Pancreas (tissue), 10 donors: ENCODE measurements at places on chromosomes 6 and 20. TPM values are rescaled to one million over a fixed set of nuclear protein-coding genes. Genes with fewer than 3 reads are reported as not detected.

Gene ATG5
- 15.7 TPM for total RNA-seq

Gene TNFRSF6B
- total RNA-seq = 1.9 TPM

Gene MTFR2
- 0.08 TPM for total RNA-seq

Gene TINAG
- total RNA-seq = not detected

GRCh38 chr6:1906609-1907008 is 296.9 kb downstream of the FOXC1 start:
- no peak for DNase-seq
- H3K27me3 ChIP-seq = no peaks in the 10 kb centered on the region
- no peaks in the 10 kb centered on the region for H3K36me3 ChIP-seq
- no peak overlapping the region for H3K4me3 ChIP-seq
- H3K27ac ChIP-seq = no peak overlapping the region

DNA sequence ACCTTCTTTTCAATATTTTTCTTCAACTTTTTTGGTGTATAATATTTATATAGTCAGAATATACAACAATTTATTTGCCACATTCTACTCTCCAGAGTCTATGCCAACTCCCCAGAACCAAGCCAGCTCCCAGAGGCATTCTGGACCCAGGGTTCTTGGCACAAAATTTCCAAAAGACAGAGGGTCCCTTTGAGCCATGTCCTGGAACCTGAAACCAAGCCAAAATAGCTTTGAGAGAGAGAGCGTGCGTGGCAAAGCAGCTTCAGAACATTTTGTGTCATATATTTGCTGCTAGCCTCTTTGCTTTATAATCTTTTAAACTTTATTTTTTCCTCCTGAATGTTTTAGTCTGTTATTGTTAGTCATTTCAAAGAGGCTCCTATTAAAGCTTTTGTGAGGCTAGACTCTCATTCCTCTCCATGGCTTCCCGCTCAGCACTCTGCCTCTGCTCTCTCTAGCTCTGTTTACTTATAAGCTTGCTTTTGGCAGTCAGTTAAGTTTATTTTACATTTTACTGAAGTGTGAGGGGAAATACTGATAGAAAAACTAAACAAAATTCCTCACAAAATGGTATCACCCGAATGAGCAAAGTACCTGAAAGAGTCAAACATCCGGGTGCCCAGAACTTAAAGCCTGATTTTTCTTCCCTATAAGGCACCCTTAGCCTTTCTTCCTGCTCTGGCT is 605.1 kb upstream of the ID4 start:
- DNase-seq = no peak
- H3K27me3 ChIP-seq = no peaks in the 10 kb centered on the region
- H3K27ac ChIP-seq = peak overlapping the region; percentile 35
- H3K4me1 ChIP-seq = no peaks in the 10 kb centered on the region

DNA sequence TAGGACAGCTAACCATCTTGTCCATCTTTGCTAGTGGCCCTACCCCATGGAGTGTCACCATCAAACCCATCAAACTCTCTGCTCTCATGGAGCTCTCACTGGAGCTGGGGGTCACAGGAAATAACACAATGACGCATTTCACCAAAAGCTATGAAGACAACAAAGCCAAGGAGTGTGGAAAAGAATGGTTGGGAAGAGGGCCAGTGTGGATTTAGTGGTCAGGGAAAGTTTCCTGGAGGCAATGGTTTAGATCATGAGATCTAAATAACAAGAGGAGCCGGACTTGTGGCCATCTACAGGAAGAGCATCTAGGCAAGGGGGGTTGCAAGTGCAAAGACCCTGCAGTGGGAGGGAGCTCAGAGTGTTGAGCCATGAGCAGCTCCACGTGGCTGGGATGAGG is 189.5 kb downstream of the BMP7 start:
- no peaks in the 10 kb centered on the region for H3K27me3 ChIP-seq
- H3K4me3 ChIP-seq = no peak overlapping the region
- H3K27ac ChIP-seq = no peak overlapping the region
- no peak for DNase-seq
- H3K36me3 ChIP-seq = no peaks in the 10 kb centered on the region

- no peak overlapping the region for H3K27ac ChIP-seq
- H3K36me3 ChIP-seq = no peaks in the 10 kb centered on the region
- no peaks in the 10 kb centered on the region for H3K4me1 ChIP-seq
- DNase-seq = no peak
Measured at GRCh38 chr6:42239333-42239732, 21.7 kb upstream of the MRPS10 start.

- no peak overlapping the region for H3K4me3 ChIP-seq
- DNase-seq = no peak
- no peaks in the 10 kb centered on the region for H3K36me3 ChIP-seq
- H3K27me3 ChIP-seq = no peaks in the 10 kb centered on the region
- H3K27ac ChIP-seq = no peak overlapping the region
Measured at GRCh38 chr6:83096791-83097190, 29.3 kb downstream of the DOP1A start.

DNA sequence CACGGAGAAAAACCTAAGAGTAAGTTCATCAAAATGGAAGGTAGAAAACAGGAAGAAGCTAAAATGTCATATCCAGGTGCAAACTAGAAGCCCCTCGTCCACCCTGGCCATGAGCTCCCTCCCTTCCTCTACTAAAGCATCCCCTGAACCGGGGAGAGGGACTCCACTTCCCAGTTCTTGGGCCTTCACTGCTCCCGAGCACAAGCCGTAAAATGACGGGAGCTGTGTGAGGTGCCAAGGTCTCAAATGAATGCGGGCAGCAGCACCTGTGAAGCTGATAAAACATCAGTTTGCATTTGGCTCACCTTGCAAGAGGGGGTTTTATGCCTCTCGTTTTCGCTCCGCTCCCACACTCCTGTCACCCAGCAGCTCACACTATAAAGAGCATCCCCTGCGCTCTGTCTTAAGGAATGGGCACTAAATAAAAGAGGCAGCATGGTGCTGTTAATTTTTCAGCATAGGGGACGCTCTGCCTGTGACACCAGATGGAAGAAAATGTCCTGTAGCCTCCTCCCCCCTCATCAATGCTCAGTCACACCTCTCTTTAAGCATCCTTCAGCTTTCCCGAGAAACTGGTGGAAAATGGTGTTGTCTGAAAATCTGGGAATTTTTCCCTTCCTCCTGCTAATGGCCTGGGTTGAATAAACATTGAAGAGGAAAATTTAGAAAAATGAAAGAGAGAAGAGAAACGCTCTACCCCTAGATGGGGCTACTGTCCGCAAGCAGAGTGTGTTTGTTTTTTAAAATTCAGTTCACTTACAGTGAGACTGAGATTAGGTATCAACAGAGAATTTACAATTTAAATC is 563.0 kb upstream of the AGPAT4 start:
- no peaks in the 10 kb centered on the region for H3K36me3 ChIP-seq
- no peak for DNase-seq
- peaks cover 3% of the 10 kb centered on the region for H3K4me1 ChIP-seq
- H3K4me3 ChIP-seq = no peak overlapping the region

- peaks cover 55% of the 10 kb centered on the region for H3K36me3 ChIP-seq
- no peaks in the 10 kb centered on the region for H3K4me1 ChIP-seq
- H3K27me3 ChIP-seq = no peaks in the 10 kb centered on the region
- no peak for DNase-seq
Measured at GRCh38 chr20:41424011-41424410, 57.4 kb upstream of the EMILIN3 start.
